ENCODE measurements at places on chromosomes 3 and 15.

DNA sequence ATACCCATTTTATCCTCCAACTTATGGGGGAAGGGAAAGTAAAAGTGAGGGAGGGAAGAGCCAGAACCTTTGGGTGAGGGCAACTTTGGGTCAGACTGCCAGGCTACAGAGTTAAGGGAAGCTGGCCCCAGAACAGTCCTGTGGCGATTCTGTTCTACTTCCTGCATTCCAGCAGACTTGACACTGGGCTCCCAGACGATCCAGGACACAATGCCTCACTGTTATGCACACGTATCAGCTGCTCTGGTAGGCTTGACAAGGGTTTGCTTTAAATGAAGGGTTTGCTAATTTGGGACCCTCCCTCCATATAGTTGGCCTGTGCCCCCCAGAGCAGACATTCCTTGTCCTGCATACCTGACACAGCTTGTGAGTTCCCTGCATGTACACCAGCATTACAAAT is 10.7 kb downstream of the GORASP1 start:
- no peak for DNase-seq

GRCh38 chr15:25690673-25691543 is 172.2 kb downstream of the ATP10A start:
- no peak for DNase-seq

DNA sequence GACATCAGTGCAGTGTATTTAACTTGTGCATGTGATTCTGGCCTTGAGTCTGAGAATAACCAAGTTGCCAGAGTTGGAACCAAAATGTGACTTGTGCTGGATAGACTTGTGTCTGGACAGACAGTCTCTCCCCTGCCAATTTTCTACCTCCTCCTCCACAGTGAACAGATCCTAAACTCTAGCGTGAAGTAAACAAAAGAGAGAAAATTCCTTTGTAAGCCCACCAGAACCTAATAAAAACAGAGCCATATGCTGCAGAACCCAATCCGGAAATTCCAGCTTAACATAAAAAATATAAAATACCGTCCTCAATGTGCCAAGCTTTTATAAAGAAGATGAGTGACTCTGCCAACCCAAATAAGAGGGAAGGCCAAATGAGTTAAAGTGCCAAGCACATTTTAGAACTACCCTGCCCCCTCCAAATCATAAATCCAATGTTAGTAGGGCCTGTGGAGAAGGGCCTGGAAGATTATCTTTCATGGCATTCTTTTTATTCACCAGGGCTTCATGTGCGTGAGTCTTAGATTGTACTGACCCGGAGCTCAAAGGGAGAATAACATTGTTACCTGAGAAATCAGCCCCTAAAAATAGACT is 344.6 kb upstream of the PROK2 start:
- DNase-seq, result no peak

GRCh38 chr3:81041331-81041730 is 720.1 kb downstream of the GBE1 start:
- DNase-seq, result no peak

GRCh38 chr3:13332158-13332557 is 88.0 kb downstream of the NUP210 start:
- peak; percentile 47 for DNase-seq

DNA sequence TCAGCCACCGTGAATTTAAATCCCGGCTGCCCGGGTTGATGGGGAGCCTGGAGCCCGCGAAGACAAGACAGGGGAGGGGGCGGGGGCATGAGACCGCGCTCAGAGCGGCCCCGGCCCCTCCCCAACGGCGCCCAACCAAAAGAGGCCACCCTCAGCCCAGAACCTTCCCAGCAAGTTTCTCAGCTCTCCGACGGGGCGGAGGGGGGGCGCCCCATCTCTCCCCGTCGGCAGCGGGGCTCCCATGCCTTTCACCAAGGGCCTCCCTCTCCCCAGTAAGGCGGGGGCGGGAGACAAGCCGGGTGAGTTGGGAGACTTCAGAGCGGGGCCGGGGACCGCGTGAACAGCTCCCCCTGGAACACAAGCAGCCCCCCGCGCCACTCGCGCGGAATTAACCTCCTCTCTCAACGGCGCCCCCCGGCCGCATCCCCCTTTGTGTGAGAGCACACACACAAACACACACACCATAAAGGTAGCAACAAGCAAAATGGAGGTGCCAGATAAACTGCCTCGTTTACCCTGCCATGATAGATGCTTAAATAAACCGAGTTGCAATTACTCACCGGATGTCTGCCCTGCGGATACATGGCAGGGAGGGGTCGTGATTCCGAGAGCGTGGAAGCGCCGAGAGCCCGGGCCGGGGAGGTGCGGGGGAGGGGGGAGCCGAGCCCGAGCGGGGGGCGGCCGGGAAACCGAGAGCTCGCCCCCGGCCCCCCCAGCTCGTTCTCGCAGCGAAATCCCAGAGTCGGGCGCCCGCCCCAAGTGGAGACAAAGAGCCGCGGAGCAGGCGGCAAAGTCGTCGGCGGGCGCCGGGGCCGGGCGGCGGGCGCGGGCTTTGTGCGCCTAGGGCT is 1.3 kb downstream of the TLE3 start:
- peak; percentile 85 for DNase-seq

- DNase-seq, result no peak
These were observed 3.2 kb downstream of the EFCAB12 start for GRCh38 chr3:129425213-129425612.

DNA sequence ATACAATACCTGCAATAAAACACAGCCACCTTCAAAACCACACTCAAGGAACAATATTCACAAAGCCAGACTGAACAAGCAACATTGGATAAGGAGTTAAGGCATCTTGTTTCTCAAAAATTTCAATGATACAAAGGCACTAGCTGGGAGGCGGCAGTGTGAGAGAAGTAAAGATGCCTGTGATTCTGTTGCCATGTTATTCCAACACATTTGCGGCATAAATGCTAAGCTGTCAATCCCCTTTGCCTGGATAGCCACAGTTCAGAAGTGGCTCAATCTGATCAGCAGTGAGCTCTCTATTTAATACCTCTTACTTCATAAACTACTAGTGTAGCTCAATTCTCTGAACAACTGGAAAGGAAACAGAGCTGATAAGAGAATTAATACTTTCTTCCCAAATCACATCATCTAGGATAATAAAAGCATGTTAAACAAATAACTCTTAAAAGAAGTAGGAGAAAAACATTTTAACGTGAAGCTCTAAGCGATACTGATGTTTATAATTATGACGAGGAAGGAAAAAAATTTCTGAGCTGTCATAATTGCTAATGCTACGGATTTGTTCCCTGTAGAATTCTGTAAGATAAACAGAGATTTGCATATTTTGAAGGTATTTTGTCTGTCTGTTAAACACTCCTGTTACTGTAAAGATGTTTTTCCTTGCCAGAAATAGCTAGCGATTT is 358.4 kb downstream of the FOXP1 start:
- DNase-seq, result no peak

- DNase-seq, result no peak
These were observed 39.4 kb downstream of the TMCO5A start for GRCh38 chr15:37973856-37974255.

GRCh38 chr3:149767720-149768119 is 15.4 kb upstream of the COMMD2 start:
- no peak for DNase-seq

DNA sequence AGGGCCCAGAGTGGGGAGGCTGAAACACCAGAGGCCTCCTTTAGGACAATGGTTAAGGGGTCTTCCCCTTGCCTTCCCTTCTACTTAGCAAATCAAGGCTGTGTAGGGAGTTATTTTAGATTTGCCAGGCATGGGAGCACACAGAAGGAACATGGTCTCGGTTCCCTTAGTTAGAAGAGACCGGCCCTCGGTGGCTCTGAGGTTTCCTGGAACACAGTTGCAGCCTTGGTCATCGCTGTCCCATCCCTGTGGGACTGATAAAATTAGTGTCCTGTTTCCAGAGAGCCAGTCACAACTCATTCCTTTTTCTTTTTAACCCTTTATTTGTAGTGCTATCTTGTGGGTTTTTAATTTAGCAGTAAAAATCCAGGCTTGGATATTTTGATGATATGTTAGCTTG is 81.4 kb downstream of the CRTC3 start:
- DNase-seq, result no peak

- no peak for DNase-seq
These were observed 114.6 kb downstream of the CYP19A1 start for GRCh38 chr15:51223771-51224229.

DNA sequence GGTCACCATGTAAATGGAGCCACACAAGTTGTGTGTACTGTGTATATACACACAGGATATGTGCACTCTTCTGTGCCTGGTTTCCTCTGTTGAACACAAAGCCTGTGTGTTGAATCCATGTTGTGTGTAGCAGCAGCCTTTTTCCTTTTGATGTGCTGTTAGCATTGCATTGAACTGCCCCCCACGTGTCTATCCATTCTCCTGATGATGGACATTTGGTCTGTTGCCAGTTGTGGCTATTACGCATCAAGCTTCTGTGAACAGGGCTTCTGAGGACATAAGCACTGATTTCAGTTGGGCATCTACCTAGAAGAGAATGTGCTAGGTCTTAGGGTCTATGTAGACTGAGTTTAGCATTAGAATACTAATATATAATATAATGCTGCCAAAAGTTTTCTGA is 77.4 kb downstream of the LSM3 start:
- no peak for DNase-seq

DNA sequence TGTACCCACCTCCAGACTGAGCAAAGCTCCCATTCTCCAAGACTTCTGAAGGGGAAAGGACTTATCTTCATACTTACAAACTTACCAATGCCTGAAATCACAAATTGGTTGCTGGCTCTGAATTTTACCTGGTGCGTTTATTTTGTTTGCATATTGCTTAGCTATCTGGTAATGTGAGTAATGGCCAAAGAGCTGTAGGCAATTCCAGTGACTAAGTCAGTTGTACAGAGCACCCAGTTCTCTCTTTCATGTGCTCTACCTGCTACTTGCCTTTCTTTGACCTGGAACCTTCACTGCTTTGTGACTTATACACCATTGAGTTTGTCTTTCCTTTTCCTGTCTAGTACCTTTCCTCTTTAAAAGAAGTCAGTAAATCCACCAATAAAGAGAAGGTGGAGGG is 755.9 kb upstream of the LMCD1 start:
- no peak for DNase-seq

- DNase-seq, result no peak
These were observed 9.4 kb downstream of the TBC1D23 start for GRCh38 chr3:100270215-100270583.

DNA sequence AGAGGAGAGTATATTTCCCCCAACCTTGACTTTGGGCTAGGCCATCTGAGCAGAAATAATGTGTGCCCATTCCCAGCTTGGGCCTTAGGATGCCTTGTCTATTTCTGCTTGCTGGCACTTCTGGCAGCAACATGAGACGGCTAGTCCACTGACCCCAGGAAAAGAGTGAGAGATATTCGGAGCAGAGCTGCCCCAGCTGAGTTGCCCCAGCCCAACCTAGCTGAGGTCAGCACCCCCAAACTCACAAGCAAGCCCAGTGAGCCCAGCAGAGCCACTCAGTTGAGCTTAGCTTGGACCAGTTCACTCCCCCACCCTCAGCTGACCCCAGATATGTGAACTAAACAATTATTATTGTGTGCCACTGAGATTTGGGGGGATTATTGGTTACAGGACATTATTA is 20.2 kb downstream of the ITGA11 start:
- DNase-seq, result no peak

GRCh38 chr3:143167969-143168854 is 48.6 kb downstream of the CHST2 start:
- DNase-seq, result no peak

DNA sequence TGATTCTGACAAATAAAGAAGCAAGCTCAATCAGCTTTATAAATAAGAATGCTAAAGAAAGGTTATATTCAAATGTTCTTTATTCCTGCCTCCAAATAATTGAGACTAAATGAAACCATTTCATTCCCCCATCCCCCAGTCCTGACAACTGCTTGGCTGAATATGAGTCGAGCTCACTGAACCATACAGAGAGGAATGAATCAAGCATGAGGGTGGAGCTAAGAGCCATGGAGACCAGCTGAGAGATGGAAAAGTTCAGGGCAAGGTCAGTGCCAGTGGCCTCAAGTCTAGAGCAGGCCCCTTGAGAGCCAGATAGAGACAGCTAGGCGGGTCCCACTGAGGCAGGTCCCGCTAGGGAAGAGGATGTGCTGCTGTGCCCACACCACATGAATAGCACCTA is 188.7 kb upstream of the EIF1B start:
- no peak for DNase-seq

DNA sequence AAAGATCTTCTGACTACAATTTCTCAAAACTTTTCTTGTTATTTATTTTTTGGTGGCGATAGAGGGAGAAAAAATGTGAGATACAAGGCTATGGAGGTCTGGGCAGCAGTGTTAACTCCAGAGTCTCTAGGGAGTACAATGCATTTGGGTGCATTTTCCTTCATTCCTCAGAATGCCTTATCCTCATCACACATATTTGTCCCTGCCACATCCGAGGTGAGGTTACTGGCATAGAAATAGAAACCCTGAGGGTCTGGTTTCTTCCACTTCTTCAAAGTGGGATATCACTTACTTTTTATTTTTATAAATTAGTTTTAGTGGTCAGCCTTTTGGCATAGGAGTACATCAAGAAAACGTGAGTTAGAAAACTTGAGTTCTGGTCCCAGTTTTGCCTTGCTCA is 150.4 kb downstream of the TIGIT start:
- no peak for DNase-seq

DNA sequence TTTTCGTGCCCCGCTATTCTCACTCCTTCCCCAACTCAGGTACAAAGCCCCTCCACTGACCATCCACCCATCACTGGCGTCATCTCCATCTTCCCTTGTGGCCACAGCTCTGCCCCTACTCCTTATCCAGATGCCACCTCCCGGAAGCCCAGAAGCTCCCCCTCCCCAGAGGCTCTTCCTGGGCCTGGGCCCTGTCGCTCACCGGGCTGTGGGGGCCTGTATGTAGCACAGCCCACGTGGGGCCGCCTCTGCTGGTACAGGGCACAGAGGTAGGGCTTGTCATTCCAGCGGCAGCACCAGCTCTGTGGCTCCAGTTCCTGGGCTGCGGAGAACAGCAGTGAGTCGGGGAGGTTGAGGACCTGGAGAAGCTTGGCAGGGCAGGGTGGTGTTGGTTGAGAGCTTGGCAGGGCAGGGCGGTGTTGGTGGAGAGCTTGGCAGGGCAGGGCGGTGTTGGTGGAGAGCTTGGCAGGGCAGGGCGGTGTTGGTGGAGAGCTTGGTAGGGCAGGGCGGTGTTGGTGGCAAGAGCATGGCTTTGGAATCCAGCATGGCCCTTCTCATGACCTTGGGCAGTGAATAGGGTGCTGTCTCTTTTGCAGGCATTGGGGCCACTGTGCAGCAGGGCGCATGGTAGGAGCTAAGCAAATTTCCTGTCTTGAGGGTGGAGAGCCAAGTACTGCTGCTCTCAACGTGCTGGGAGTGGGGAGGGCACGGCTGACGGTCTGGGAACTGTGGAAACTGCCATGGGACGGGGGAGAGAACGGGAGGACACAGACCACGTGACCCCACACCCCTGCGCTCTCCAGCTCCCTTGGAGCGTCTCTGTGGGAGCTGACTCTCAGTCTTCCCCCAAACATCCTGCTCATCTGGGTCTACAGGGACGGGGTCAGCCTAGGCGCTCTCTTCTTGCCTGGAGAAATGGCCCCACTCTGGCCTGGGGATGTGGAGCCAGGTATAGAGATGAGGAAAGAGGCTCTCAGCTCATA is 43.4 kb downstream of the MUC20 start:
- no peak for DNase-seq

Measured in NCI-H1417 (cell line).